Keratinocyte (primary cell): ENCODE measurements at places on chromosomes 3 and 15. TPM values are rescaled to one million over a fixed set of nuclear protein-coding genes. Genes with fewer than 3 reads are reported as not detected.

GRCh38 chr3:152339881-152340505, 71.3 kb downstream of the MBNL1 start:
- H3K27me3 ChIP-seq, result no peaks in the 10 kb centered on the region
- DNase-seq, result no peak
- peaks cover 12% of the 10 kb centered on the region for H3K36me3 ChIP-seq
- H3K4me1 ChIP-seq, result no peaks in the 10 kb centered on the region

GRCh38 chr15:80878242-80878866, 99.2 kb downstream of the CEMIP start:
- no peak for DNase-seq
- H3K27me3 ChIP-seq, result no peaks in the 10 kb centered on the region
- H3K36me3 ChIP-seq, result no peaks in the 10 kb centered on the region
- H3K4me1 ChIP-seq, result no peaks in the 10 kb centered on the region
- no peak overlapping the region for H3K4me3 ChIP-seq

GRK7 gene
- not detected in 3 replicates for polyA plus RNA-seq

DNA sequence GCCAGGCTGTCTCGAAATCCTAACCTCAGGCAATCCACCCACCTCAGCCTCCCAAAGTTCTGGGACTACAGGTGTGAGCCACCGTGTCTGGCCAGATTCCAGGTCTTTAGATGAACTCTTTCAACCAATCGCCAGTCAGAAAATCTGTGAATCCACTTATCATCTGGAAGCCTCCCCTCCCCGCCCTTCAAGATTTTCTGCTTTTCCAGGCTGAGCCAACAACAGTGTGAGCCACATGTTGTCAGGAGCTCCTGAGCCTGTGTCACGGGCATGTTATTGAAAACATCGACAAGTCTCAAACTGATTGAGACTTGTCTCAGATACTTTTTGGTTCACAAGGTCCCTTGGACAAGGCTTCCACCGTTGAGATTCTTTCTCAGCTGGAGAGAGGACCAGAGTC, 52.0 kb upstream of the TRPM1 start:
- H3K27me3 ChIP-seq, result no peaks in the 10 kb centered on the region
- H3K4me1 ChIP-seq, result peaks cover 6% of the 10 kb centered on the region
- H3K27ac ChIP-seq, result no peak overlapping the region

CX3CR1 gene
- polyA plus RNA-seq, result 0.05 TPM in 2 of 3 replicates, not detected in the other
